HCT116 (cell line): ENCODE measurements at places on chromosomes 5 and 9.
A peak's percentile ranks its signal among the peaks of the same experiment; 100 is the strongest.

GRCh38 chr9:96618209-96619123 lies 1.2 kb downstream of the CDC14B start:
- DNase-seq, result no peak

GRCh38 chr9:3824581-3824980 lies 298.8 kb upstream of the RFX3 start:
- no peak for DNase-seq

DNA sequence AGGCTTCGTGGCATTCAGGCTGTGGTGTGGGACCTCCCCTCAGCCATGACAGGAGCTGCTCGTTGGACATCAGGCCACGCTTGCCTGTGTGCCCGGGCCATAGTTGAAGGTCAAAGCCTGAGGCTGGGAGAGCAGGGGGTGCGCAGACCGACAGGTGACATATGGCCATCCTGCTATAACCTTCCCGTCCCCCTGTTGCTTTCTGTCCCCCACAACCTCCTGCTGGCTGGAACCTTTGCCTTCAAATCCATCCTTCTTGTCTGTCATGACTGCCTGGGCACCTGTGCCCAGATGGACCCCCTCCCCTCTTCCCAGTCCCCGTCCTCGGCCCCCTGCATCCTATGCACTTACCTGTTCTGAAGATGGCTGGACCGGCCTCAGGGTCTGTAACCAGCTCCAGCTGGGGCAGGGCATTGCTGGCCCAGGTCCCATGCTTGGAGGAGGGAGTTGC lies 83.2 kb downstream of the WNK2 start:
- DNase-seq, result no peak

- DNase-seq, result no peak
These were observed 7.4 kb upstream of the SPINK13 start for GRCh38 chr5:148261221-148261620.

DNA sequence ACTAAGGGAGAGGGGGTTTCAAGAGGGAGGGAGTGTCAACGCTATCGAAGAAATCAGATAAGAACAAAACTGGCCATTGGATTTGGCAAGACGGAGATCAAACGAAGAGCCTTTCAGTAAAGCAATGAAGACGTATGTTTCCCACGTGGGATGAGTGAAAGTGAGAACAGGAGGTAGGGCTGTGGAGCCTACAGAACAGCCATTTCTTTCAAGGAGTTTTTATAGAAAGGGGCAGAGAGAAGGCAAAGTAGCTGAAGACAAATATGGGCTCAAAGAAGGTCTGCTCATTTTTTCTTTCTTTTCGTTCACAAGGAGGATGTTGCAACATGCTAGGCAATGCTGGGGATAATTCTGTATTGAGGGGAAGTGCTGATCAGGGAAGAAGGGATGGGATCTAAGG lies 98.3 kb downstream of the SUSD1 start:
- DNase-seq, result no peak

- DNase-seq, result peak; percentile 47
These were observed 996 bp upstream of the GAS1 start for GRCh38 chr9:86948074-86948929.

DNA sequence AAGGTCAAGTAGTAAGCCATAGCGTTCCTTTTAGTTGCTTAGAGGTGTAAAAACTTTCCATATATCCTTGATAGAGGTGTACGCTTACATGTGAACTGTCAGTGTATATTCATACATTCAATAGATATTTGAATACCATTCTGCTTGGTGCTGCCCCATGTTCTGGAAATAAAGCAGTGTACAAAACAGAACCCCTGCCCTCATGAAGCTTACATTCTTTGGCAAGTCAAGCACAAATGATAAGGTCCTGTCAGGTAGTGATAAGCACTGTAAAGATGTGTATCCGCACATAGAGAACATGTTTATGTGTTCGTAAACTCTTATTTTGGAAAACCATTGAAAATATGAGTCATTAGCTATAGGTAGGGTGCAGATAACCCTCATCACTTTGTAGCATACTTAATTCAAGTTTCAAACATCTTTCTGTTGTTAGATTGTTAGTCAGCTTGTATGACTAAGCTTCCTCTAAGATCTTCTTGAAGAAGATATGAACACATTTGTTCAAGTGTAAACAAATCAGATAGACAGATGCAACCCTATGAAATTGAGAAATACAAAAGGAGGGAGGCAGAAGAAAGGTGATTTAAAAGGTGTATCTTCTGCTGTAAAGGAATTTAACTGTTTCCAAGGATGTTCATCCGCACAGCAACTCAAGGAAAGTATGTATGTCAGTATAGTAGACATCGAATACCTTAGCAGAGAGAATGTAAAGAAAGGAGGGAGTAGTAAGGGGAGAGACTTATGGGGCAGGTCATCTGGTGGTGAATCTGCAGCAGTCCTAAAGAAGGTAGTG lies 1.6 kb downstream of the GTF3C4 start:
- no peak for DNase-seq

GRCh38 chr5:133863857-133864585 lies 104.4 kb downstream of the C5orf15 start:
- DNase-seq, result no peak

DNA sequence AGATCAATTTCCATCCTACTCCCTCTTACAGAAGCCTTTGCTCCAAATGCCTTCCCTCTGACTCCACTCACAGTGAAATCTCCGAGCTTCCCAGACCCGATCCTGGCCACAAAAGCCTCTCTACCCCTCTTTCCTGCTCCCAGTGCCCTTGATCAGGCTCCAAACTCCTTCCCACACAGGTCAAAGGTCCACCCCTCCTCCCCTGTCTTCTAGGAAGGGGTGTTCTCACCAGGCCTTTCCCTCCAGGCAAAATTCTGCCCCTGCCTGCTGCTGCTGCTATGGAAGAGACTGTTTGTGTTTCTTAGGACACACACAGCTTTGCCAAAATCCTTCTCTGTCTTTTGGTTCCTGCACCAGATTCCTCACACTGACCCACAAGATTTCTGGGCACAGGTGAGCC lies 85.8 kb upstream of the ALDH1A1 start:
- no peak for DNase-seq

GRCh38 chr9:110996436-110997220 lies 41.6 kb downstream of the LPAR1 start:
- DNase-seq, result no peak

DNA sequence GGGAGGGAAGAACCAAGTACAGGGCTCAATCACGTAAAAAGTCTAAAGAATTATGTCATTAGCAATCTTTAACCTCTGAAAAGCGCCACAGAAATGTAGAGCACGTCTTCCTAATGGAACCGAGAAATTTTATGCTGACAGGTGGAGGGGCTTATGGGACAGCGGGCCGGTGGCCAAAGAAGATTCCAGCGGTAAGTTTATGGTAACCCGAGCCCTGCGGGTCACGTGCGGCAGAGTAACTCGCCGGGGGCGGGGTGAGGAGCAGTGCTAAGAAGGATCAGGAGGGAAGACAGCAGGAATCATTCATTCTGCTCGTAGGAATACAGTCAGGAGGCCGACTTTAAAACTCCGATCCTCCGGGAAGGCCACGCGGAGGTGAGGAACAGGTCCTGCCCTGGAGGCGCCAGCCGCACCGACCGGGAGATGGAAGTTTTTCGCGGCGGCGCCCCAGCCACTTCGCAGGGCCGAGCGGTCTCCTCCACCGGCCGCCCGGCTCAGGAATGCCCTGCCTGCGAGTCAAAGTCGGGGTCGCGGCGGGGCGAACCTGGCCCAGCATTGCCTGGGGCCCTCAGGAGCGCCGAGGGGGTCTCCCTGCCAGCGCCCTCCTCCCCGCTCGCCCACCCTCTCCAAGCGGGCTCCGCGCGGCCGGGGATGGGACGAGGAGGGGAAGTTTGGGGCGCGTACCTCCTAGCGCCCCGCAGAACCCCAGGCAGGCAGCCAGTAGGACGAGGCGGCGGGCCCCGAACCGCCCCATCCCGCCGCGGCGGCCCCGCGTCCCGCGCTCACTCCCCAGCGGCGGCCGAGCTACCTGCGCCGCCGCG lies 101.8 kb downstream of the ESM1 start:
- DNase-seq, result no peak

DNA sequence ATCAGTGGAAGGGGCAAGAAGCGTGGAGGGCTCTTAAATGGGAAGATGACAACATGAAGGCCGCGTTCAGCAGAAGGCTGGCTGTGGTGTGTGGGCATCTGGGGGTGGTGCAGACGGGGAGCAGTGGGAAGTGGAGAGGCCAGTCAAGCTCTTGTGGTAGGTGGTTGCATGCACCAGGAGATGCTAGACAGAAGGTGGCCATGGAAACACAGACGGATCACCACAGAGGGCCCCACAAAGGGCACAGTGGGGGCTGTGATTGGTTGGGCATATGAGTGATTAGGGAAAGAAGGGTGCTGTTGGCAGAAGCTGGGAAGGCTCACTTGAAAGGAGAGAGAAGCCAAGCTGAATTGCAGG lies 14.7 kb downstream of the MTMR12 start:
- DNase-seq, result no peak

DNA sequence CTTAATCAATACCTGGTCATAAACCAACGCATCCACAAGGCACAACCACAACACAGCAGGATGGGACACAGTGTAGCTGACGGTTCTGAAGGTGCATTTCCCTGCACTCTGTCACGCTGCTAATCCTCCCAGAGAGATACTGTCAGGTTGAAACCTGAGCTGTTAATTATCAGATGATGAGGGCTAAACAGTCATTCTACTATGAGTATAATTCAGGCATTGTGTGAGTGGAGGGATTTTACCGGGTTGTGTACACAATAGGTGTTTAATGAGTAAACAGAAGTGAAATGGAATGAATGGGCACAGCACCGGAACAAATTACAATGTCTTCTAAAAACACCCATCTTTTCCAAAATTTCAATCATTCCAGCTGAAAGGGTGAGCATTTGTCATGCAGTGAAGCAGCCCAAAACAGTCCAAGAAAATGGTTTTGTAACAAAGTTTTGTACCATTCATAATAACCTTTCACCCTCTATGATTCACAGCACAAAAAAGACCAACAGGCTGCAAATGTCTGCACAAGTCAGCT lies 71.5 kb downstream of the ABCA1 start:
- no peak for DNase-seq

- DNase-seq, result no peak
These were observed 170.4 kb downstream of the GRIA1 start for GRCh38 chr5:153660919-153661318.

GRCh38 chr9:122134822-122135528 lies 24.6 kb downstream of the NDUFA8 start:
- DNase-seq, result no peak

DNA sequence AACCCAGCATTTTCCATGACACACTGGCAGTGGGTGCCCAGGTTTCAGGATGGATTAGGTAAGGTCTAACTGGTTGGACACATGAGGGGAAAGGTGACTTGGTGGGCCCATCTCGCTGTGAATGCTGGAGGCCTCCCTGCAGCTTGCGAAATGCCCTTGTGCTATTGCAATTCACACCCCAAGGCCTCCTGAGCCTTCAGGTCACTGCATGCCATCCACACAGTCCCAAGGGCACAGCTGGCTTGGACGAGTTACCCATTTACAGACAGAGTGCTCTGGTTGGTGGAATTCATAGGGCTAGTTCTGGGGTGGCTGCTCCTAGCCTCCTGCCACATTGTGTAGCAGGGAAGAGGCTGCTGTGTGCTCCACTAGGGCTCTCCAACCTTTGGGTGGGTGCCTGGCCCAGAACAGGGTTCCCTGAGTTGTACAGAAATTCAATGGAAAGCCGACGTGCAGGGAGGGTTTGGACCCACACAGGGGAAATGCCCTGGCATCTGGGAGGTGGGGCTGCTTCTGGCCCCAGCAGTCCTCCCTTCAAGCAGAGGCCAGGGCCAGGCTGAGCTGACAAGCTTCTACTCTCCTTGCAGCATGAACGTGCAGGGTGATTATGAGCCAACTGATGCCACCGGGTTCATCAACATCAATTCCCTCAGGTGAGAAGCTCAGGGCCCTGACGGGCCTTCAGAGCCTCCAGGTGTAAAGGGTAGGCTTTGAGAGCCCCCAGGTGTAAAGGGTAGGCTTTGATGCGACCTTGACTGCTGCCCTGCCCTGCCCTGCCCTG lies 54.3 kb downstream of the ASS1 start:
- no peak for DNase-seq

DNA sequence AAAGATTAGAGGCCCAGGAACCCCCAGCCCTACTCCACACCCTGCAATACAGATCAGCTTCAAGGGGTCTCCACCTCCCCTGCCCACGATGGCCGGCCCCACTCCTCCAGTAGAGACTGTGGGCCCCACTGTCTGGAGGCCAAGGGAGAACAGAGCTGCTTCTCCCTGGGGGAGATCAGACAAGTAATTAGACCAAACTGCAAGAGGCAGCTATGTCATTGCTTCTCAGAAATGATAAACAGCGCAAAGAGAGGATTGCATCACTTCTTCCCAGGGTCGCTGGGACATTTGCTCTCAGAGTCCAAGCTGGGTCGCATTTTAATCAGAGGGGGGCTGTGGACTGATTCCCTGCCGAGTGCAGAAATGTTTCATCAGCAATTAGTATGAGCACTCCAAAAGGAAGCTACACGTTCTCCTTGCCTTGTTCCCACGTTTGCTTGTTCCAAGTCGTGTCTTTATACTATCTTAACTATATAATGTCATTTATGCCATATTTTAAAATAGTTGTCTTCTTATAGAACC lies 59.9 kb downstream of the ROPN1L start:
- no peak for DNase-seq

DNA sequence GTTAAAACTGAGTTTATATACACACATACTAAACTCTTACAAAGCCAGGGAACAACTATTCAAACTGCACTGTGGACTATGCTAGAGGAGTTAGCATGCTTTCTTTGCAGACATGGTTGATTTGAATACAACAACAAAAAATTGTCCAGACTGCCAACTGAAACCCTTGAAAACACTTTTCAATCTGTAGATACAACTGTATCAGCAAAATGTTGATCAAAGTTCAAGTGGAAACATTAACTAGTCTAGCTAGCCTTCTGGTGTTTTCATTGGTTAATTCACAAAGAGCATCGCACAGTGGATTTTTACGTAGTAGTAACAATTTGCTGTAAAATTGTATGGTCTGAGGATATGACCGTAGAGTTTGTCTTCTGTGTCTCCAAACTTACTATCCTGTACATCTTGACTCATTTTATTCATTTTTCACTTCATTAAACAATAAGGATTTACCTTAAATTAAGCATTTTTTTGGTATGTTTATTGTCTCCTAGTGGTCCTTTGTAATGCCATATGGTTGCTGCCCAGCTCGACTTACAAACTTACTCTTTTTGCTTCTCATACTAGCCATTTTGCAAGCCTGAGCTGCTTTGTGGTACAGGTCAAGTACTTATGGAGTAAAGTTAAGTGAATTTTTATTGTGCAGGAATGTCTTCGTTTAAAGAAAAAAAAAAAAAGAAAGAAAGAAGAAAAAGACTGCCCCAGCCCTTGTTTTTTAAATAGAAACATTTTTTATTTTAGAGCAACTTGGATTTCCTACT lies 123.4 kb downstream of the ZCCHC7 start:
- no peak for DNase-seq

- no peak for DNase-seq
These were observed 212.2 kb upstream of the SLC24A2 start for GRCh38 chr9:20001058-20001457.

DNA sequence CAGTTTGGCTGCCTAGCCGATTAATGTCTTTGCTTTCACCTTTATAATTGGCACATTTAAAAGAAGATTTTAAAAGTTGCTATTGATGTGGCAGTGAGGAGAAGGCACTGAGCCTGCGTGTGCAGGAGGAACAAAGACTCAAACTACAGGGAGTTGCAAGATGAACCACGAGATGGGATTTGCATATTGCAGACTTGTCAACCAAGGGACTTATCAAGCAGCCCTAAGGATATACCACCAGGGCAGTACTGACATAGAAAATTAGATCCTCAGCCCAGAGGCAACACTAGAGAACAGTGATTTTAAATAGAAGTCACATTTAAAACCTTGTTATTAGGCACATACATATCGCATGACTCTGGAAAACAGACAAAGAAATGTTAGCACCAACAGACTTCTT lies 342.6 kb downstream of the GLIS3 start:
- no peak for DNase-seq
